ENCODE measurements at places on chromosomes 2 and 18.

GRCh38 chr18:3148930-3149535, 70.7 kb downstream of the MYOM1 start:
- peak; percentile 40 for DNase-seq

DNA sequence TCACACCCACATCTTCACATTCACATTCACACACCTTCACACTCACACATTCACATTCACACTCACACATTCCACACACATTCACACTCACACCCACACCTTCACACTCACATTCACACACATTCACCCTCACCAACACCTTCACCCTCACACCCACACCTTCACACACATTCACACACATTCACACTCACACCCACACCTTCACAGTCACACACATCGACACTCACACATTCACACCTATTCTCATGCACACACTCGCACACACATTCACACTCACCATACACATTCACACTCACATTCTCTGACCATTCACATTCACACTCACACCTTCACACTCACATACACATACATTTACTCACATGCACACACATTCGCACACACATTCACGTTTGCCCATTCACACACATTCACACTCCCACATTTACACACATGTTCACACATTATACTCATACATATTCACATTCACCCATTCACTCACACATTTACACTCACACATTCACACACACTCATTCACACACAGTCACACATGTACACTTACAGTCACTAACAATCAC, 62.7 kb downstream of the BIN1 start:
- DNase-seq, result no peak

DNA sequence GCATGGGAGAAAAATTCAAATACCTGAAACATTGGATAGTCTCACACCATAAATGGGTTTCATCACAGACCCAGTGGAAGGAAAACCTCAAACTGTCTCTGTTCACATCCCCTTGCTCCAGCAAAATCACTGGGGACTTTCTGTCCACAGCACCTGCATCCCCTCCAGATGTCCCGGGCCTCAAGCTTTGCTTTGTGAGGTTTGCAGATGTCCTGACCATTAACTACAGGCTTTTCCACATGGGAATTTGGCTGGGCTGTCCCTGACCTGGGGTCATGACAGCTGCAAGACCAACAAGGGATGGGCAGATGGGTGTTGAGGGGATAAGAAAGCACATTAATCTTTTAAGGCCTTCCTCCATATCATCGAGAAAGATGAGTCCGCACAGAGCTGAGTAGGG, 427.9 kb downstream of the TXNL1 start:
- no peak for DNase-seq

GRCh38 chr2:192148620-192149321, 46.0 kb downstream of the TMEFF2 start:
- DNase-seq, result peak; percentile 45

- DNase-seq, result no peak
These were observed 9.8 kb downstream of the PRLH start for GRCh38 chr2:237575869-237576862.

DNA sequence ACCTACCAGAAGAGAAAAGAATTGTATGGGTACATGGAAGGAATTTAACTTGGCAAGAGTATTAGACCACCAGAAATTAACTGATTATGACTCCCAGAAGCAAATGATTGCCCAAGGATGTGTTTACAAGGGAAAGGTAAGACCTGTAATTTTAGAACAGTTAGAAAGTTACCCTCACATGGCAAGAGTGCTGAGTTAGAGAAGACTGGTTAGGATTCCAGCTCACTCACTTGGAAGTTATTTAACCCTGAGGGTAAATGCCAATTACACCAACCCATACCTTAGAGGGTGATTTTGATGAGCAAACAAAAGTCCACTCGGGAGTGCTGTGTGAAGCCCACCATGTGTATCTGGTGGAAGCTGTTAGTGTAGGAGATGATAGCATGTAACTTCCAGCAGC, 170.2 kb downstream of the TPGS2 start:
- DNase-seq, result no peak

GRCh38 chr2:142020368-142020767, 110.4 kb downstream of the LRP1B start:
- no peak for DNase-seq

- DNase-seq, result no peak
These were observed 184.8 kb downstream of the CAMKMT start for GRCh38 chr2:44546459-44547127.

GRCh38 chr2:184735611-184736010, 137.3 kb downstream of the ZNF804A start:
- DNase-seq, result no peak

GRCh38 chr2:231877533-231878456, 48.4 kb downstream of the NPPC start:
- no peak for DNase-seq

- no peak for DNase-seq
These were observed 27.8 kb downstream of the ZNF532 start for GRCh38 chr18:58892488-58892887.

GRCh38 chr2:98569197-98569793, 39.0 kb downstream of the COA5 start:
- DNase-seq, result peak; percentile 38

GRCh38 chr2:50922506-50922905, 109.4 kb downstream of the NRXN1 start:
- no peak for DNase-seq

DNA sequence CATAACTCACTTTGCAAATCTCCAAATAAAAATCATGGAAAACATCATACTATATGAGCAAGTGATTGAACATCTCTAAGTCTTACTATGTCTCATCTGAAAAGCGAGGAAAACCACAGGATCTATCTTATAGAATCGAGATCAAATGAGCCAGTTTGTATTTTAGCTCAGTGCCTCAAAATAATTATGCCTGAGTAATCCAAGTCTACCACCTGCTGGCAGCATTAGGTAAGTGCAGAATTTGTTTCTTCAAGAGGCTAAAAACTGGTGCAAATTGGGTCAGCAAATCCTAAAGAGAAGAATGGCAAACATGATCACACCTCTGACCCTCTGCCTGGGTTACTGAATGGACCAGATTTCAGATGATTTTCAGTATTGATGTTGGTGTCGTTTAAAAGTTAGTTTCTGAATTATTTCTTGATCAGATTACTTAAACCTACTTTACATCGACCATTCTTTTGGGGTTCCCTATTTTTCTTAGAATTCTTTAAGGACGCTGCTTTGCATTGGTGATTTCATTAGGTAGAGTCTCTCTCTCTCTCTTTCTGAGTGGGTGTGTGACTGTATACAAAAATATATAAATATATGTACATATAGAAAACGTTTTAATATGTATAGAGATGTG, 12.7 kb upstream of the FHOD3 start:
- peak; percentile 84 for DNase-seq

DNA sequence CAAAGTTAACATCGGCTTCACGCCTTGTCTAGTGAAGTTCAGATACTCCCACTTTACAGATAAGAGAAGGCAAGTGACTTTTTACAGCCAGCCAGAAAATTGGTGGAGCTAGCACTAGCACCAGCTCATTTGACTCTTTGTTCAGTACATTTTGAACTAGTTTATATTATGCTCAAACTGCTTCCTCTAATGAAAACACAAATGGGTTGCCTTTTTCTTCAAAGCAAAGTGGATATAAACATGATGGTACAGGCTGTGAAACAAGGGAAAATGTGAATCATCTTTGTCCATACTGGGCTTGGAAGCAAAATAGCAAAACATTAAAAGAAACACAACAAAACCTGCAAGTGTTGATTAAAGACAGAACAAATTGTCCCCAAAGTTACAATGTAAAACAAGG, 99.6 kb upstream of the LHCGR start:
- DNase-seq, result peak; percentile 10

DNA sequence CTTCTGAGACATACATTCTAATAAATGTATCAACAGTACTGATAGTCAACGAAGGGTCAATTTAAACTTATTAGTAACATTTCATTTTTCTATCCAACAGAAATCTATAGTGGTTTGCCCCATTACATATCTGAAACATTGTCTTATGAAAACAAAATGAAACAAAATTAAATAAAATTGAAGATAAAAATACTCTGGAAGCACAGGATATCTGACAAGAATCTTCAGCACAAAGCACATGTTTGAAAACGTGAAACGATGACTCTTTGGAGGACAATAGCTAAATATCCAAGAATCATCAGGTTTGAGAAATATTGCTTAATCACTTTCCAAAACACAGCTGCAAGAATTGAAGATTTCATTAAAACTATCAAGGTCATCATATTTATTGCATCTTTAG, 70.9 kb upstream of the FAM124B start:
- no peak for DNase-seq

GRCh38 chr2:131154071-131154531, 49.0 kb downstream of the PLEKHB2 start:
- peak; percentile 71 for DNase-seq

GRCh38 chr2:192139813-192140212, 54.9 kb downstream of the TMEFF2 start:
- no peak for DNase-seq

GRCh38 chr18:2441544-2441943, 129.8 kb downstream of the METTL4 start:
- no peak for DNase-seq

GRCh38 chr2:237861875-237862527, 2.6 kb downstream of the RAMP1 start:
- no peak for DNase-seq

GRCh38 chr18:36294031-36294430, 3.5 kb upstream of the FHOD3 start:
- peak; percentile 54 for DNase-seq

GRCh38 chr2:85656468-85656867, 11.5 kb downstream of the SFTPB start:
- peak; percentile 38 for DNase-seq

Measured in cardiac fibroblast (primary cell).